ENCODE measurements at places on chromosomes 2 and 18. TPM values are rescaled to one million over a fixed set of nuclear protein-coding genes. Genes with fewer than 3 reads are reported as not detected.

The COL3A1 gene
- 0.92 TPM for total RNA-seq

The CCDC68 gene
- total RNA-seq = 0.05 TPM

DNA sequence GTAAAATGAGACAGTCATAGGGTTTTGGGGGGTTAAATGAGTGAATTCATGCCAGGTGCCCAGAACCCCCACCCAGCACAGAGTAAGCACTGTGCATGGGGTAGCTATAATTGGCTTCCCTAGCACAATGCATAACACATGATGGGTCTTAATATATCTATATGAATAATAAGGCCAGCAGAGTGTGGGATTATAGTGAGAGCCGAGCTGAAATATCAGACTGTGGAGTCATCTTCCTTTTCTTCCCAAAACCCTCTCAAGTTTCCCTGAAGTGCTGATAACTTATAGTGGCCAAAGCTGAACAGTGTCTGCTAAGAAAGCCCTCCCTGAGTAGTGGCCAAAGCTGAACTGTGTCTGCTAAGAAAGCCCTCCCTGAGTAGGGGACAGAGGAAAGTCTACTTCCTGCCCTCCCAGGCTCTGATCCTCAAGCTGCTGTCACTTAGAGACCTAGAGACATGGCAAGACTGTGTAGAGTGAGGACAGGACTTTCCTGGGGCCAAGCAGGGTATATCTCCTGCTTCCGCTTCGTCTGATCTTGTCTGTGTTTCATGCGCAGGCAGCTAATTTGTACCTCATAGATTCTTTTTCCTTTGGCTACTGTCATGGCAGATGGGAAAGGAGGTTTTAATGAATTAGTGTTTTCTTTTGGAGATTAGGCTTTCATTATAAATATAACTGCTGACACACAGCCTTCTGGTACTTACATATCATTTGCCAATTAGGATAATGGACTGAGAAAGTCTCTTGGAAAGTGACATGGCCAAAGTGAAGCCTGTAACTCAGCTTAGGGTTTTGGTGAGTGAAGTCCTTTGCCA is 94.9 kb downstream of the FHOD3 start:
- ATAC-seq = no peak

DNA sequence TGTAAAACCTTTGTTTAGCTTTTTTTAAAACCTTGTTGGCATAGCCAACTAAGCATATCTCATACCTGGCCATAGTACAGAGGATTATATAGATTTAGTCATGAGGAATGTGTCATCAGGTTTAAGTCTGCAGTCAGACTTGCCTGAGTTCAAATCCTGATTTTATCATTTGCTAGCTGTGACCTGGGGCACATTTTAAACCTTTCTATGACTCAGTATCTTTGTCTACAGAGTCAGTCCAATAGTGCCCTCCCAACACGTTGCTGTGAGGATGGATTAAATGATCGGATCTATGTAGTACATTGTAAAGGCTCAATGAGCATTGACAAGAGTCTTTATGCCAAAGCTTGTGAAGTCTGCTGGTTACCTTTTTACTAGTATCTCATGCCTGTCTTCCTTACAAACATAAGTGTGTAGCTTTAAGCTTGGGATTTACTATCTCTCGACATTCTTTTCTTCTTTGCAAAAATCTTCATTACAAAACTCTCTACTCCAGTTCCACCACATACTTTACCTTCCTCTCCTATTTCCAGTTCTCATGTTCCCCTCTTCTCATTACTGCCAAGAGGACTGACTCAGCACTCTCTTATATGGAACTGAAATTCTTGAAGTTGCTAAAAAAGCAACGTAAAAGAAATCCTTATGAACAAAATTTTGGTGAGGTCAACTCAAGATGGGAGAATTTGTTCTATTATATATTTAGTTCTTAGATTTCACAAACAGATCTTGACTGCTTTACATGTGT is 68.1 kb upstream of the RBMS1 start:
- no peak for ATAC-seq

The PSTPIP2 gene
- total RNA-seq = 2.2 TPM

The ERLEC1 gene
- 35.2 TPM for total RNA-seq

GRCh38 chr2:96507957-96508520 is 2.9 kb upstream of the NEURL3 start:
- ATAC-seq = peak; percentile 69

DNA sequence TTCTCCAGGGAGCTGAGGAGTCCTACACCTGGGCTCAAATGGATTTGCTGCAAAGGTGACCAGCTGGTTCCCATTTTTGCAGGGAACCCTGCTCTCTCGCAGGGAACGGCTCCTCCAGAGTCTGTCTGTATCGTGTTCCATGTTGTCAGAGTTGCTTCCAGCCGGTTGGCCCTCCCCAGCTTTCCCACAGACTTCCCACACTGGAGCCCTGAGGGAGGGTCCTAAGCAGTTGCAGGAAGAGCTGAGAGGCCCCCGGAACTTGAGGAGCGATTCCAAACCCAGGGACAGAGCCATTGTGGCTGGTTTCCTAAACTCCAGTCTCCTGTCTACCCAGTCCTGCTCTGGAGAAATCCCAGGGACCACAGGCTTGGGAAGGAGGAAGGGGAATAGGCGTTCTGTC is 121.7 kb upstream of the PPP1CB start:
- no peak for ATAC-seq

- no peak for ATAC-seq
Observed at GRCh38 chr2:208542465-208543041, 136.0 kb downstream of the PTH2R start.

- ATAC-seq = no peak
Observed at GRCh38 chr2:33670392-33670937, 71.4 kb upstream of the FAM98A start.

DNA sequence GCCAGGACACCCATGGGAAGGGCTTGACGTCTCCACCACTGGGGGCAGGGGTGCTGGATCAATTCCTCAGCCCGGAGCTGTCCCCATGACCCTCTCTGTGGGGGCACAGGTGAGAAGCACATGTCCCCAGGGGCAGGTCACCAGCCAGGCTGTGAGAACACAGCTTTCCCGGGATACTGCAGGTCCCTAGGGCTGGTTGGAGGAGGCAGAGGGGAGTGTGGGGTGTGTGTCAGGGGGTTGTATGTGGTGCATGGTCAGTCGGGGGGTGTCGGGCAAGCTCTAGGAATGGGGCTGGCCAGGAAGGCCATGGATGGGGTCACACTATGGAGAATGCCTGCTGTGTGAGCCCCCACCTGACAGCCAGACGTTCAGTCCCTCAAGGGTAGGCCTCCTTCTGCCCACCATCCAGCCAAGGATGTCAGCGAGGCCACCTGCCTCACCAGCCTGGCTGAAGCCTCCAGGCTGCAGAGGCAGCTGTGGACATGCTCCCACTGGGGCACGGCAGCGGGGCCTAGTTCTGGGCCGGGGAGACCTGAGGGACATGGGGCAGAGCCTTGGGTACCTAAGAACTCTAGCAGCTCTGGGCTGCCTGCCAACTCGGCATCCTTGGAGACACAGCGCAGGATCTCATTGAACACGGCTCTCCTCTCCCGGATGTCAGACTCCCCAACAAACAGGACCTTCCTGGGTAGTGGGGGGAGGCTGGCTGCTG is 10.3 kb downstream of the HS1BP3 start:
- no peak for ATAC-seq

GRCh38 chr18:62741118-62741566 is 25.8 kb downstream of the PHLPP1 start:
- ATAC-seq = peak; percentile 55

DNA sequence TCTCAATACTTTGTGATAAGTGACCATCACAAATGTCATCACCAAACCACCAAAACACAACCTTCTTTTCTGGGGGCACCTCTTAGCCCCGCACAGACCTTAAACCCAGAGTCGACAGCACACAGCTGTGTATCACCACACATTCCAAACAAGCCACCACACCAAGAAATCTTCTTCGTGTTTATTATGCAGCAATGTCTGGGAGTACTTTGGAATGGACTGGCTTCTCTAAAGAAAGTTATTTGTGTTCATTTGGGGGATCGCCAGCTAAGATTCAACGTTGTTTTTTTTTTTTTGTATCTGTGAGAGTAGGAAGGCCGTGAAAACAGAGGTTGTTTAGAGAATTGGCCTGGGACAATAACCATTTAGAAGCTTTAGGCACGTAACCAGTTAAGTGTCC is 1.1 kb upstream of the MTA3 start:
- ATAC-seq = no peak

DNA sequence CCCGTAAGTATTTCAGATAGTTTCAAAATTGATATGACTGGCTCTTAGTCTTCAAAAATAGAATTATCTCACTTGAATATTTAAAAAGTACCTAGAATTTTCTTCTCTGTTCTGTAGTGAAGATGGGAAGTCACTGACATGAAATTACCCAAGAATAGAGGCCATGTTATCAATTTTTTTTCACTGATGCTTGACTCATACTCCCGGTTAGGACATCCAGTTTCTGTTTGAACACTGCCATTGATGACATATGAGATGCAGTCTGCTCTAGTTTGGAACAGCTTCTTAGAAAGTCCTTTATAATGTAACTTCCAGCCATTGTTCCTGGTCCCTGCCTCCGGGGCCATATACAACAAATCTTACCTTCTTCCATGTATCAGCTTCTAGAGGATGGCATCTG is 26.0 kb downstream of the MAP3K20 start:
- ATAC-seq = no peak

The MC5R gene
- 0.25 TPM for total RNA-seq

DNA sequence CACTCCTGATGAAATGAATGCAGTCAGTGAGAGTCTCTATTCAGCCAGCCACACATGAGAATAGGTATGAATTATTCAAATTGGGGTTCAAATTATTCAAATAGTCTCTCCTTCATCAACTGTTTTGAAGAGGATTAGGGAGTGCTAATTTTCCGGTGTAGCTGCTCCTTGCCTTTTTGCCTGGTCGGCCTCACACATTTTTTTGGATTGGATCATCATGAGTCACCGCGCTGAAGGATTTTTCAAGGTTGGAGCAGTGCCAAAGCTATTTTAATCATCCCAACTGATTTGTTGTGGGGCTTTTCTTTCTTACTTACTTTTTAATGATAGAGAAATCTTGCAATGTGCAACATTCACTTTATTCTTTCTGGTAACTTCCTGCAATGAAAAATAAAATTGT is 2.4 kb upstream of the DTNA start:
- ATAC-seq = peak; percentile 5

All from motor neuron (in vitro differentiated cells).